Fibroblast of villous mesenchyme (primary cell): ENCODE measurements at places on chromosomes 11 and 22. TPM values are rescaled to one million over a fixed set of nuclear protein-coding genes. Genes with fewer than 3 reads are reported as not detected.

The SLC1A2 gene
- 18.7 and 23.7 TPM in 2 replicates for total RNA-seq

The MRPL49 gene
- 41.2 and 54.4 TPM in 2 replicates for total RNA-seq

The DNAJC4 gene
- 6.5 and 9.3 TPM in 2 replicates for total RNA-seq

The NNMT gene
- 505 and 713 TPM in 2 replicates for total RNA-seq

The HMBS gene
- total RNA-seq = 11.2 and 13.2 TPM in 2 replicates

The MMP7 gene
- total RNA-seq = 0.43 and 2.6 TPM in 2 replicates

The P2RY2 gene
- under 0.01 TPM in 1 of 2 replicates, not detected in the other for total RNA-seq

The USH1C gene
- not detected in 2 replicates for total RNA-seq
